Stimulated activated CD8-positive, alpha-beta memory T cell treated with anti-CD3 and anti-CD28 coated beads, Interleukin-4, amount 100 ng/mL, for 4 hours (primary cell): ENCODE measurements at places on chromosomes 4 and X.

- DNase-seq, result no peak
Observed at GRCh38 chrX:27136325-27136724, 326.8 kb downstream of the PPP4R3C start.

GRCh38 chr4:185945906-185946305 lies 123.0 kb upstream of the TLR3 start:
- DNase-seq, result no peak

- DNase-seq, result no peak
Observed at GRCh38 chr4:26885912-26886274, 25.3 kb downstream of the STIM2 start.

GRCh38 chr4:8293131-8293975 lies 23.8 kb downstream of the HTRA3 start:
- DNase-seq, result no peak

DNA sequence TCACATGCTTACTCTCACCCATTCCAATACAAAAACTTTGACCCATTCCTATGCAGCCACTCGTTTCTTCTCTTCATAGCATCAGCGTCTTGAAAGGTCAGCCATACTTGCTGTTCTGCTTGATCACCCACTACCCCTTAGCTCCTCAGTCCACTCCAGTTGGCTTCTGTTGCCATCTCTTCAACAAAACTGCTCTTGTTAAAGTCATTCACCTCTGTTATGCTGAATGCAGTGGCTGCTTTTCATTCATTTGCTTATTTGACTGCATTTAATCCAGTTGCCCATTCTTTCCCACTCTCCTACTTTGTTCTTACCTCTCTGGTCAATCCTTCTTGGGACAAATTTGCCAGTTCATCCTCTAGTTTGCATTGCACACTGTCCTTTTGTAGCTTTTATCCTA lies 24.9 kb downstream of the CEP135 start:
- DNase-seq, result no peak

- DNase-seq, result no peak
Observed at GRCh38 chr4:66606908-66607307, 936.6 kb upstream of the EPHA5 start.

GRCh38 chr4:132838244-132838643 lies 310.9 kb upstream of the PCDH10 start:
- DNase-seq, result no peak

DNA sequence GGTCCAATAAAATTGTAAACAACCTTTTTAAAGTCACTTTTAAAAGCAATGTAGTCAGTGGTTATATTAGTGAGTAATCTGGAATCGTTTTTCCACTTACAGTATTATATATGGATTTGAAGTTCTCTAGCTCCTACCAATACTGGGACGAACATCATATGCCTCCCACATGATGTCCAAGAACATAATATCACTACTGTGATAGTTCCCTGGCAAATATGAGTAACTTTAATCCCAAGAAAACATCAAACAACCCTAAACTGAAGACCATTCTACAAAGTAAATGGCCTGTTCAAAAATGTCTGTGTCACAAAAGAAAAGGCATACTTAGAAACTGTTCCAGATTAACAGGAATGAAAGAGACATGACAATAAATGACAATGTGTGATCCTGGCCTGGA lies 53.6 kb upstream of the FGFBP2 start:
- no peak for DNase-seq

GRCh38 chrX:40570346-40571093 lies 10.2 kb upstream of the ATP6AP2 start:
- DNase-seq, result no peak

GRCh38 chr4:94653095-94653649 lies 104.6 kb upstream of the BMPR1B start:
- DNase-seq, result no peak

DNA sequence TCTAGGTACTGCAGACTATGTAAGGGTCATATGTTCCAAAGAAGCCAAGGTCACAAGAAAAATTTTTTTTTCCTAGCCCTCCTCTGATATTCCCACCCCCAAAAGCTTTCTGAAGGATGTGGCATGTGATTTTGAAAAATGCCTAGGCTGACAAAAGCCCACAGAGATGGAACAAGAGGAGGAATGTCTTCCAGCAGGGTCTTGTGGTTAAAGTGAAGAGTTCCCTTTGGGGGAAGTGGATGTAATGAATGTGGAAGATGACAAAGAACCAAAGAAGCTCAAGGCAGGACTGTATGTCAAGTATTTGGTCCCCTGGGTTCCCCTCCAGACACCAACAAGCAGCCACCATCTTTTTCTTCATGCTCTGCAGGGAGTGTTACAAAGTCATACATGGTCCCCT lies 268.8 kb downstream of the BCOR start:
- no peak for DNase-seq

DNA sequence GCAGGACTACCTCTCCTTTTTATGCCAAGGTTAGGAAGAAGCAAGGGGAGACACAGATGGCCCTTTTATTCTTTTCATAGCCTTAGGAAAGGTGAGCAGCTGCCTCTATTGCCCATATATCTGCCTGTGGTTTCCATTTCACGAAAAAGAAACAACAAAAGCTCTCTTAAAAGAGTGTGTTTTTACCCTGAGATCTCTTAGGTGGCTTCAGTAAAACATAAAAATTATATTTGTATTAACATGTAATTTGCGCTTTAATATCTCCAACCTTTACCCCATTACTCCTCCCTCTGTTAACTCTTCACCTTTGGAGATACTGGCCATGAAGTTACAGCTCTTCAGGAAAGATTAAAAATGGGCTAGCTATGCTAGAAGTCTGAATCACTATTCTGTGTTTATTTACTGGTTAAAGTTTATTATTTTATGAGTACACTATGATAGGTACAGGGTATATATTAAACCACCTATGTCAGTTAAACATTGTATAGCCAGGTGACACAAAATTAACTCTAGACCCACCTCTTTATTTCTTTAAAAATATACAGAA lies 15.0 kb upstream of the SULT1B1 start:
- DNase-seq, result no peak

- no peak for DNase-seq
Observed at GRCh38 chr4:27835851-27836250, 975.2 kb downstream of the STIM2 start.

DNA sequence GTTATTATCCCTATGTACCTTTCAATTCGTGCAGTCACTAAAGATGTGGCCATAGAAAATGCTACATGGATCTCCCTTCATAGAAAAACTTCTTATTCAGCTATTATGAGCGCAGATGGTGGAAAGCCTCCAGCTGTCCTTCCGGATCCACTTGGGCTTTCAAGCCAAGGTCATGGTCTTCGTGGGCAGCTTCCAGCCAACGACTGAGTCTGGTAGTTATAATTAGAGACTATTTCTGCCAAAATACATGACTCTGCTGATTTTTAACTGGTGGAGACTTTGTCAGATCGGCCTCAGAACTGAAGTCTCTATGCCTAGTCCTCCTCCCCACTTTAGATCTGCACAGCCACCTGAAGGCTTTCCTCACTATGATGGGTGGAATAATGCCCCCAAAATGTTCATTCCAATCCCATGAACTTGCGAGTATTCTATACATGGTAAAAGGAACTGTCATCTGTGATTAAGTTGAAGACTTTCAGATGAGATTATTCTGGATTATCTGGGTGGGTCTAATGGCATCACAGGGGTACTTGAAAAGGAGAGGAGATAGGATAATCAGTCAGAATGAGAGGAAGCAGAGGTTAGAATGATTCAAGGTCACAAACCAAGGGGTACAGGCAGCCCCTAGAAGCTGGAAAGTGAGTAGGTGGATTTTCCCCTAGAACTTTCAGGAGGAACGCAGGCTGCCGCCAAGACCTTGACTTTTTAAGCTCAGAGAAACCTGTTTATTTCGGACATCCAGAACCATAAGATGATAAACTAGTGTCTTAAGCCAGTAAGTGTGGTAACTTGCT lies 171.1 kb upstream of the CXCL13 start:
- DNase-seq, result no peak

DNA sequence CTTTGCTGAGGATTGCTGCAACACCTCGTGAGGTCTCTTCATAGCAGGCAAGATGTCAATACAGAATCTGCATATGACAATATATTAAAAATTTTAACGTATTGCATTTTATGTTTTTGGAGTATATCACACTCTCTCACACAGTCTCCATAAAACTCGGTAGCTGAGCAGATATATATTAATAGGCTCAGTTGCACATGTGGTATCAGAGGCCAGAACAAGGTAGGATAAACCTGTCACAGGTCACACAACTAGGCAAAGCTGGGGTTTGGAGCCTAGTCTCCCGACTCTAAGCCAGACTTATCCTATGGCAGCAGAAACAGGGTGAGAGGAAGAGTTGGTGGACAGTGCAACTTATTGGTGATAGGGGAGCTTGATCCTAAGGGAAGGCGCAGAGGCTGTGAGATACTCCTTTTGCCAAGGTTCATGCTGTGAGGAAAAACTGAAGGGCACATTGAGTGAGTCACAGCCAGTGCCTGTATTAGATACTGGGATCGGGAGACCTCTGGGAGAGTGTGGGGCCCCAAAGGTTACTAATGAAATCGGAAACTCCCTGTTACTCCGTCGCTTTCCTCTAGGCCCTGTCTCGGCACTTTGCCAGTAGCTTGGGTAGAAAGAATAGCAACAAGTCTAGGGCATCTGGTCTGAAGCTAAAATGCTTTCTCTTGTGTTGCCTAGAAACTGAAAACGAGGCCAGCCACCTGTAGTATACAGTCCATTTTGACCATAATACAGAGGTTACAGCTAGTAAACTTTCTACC lies 195.7 kb downstream of the ARHGAP10 start:
- no peak for DNase-seq

- DNase-seq, result no peak
Observed at GRCh38 chrX:65331371-65331770, 203.2 kb downstream of the LAS1L start.

DNA sequence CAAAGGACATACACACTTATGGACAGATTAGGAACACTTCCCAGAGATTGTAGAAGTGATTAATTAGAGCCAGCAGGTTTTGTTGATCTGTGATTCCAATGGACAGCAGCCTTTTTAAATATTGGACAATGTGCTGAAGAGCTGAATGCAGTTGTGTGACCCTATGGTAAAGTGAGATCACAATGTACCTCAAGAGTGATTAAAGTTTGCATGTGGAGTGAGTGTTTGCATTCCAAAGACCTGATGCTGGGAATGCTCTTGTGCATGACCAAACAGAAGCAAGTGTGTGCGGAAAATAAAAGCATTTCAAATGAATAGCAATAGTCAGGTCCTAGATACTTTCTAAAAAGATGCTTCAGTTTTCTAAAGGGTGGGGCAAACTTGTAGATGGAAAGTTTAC lies 154.1 kb downstream of the BANK1 start:
- DNase-seq, result no peak

GRCh38 chrX:45888518-45888917 lies 656.7 kb downstream of the ZNF674 start:
- DNase-seq, result no peak

GRCh38 chr4:176545872-176546271 lies 226.1 kb downstream of the SPCS3 start:
- DNase-seq, result no peak

GRCh38 chr4:123603165-123603564 lies 206.6 kb downstream of the SPRY1 start:
- DNase-seq, result no peak

DNA sequence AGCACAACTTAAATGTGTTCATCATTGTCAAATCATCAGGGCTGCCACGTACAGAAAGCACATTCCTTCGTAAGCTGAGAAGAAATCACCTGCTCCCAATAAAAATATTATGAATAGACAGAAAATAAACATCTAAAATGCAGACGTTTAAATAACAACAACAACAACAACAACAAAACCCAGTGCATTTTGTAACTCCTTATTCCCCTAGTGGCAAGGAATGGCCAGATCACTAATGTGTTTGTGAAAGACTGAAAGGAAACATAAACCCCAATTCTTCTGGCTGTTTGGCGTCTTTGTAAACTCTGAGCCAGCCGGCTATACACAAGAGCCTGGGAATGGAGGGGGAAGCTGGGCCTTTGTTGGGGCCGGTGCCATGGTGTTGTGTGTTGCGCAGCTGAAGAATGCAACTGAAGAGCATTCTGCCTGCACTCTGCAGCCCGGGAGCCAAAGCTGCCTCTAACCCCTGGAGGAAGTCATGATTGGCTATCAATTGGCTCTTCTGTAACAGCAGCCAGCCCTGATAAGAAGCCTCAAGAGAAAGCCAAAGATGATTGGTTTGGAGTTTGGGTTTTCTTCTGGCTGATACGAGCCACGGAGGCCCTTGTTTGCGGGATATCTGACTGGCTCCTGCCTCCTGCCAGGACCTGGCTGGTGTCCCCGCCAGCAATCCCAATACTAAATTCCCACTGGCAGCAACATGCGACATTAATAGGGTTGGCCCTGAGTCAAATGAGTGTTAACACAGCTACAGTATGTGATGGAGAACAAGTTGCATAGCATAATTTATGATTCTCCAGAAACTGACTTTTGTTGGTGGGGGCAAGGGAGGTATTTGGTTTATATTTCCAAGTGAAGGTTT lies 89.7 kb upstream of the TFDP3 start:
- DNase-seq, result no peak

DNA sequence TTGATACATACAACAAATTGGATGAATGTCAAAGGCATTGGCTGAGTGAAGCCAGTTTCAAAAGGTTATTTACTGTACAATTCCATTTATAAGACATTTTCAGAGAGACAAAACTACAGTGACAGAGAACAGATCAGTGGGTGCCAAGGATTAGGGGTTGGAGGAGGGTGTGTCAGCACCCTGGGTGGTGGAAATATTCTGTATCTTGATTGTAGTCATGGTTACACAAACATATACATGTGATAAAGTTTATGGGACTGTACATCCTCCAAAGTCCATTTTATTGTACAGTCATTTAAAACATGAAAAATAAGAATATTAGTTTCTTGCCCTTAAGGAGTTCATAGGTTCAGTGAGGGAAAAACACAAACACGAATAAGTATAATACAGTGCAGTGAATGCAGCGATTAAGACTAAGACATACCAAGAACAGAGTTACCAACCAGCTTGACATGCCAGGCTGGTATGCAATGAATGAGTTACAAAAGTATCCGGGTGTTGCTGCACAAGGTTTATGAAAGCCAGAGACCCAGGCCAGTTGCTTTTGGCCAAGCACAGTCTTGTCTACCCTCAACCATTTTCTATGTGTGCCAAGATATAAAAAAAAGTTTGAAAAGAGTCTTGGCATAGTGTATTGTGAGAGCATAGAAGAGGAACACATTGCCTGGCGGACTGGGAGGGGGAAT lies 123.6 kb downstream of the MSL3 start:
- no peak for DNase-seq

- DNase-seq, result no peak
Observed at GRCh38 chrX:110004731-110005369, 1.9 kb downstream of the TMEM164 start.

DNA sequence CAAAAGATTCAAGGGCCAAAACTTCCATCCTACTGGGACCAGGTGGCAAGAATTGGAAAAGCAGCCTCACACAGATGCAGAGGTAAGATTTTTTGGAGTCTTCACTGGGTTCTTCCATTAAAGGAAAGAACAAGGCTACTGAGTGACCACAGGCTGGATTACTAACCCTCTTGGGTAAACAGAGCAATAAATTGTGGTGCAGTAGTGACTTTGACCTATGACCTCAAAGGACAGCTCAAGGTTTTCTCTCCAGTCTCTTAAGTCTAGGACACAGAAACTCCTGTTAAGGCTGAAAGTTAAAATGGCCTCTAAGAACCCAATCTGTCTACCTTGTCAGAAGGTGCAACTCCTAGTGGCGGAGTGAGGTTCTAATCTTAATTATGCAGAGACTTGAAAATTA lies 464.9 kb downstream of the SMARCA1 start:
- no peak for DNase-seq
